ELF-1 (cell line): ENCODE measurements at places on chromosomes 3 and 15.

- DNase-seq, result peak; percentile 56
Observed at GRCh38 chr15:91867581-91868026, 14.1 kb downstream of the SLCO3A1 start.

DNA sequence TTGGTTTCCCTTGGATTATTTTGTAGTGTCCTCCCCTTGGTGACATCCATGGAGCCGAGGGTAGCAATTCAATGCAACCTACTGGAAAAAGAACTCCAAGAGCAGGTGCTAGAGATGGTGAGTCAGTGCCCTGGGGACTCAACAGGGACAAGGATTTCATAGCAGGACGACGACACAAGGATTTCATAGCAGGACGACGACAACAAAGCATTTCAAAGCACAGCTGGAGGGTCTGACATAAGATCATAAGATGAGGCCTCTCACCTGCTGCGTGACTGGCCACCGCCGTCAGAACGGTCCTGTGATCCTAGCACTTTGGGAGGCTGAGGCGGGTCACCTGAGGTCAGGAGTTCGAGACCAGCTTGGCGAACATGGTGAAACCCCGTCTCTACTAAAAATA, 22.5 kb downstream of the NRROS start:
- DNase-seq, result peak; percentile 56

- peak; percentile 54 for DNase-seq
Observed at GRCh38 chr3:196397941-196398340, 34.3 kb downstream of the UBXN7 start.

DNA sequence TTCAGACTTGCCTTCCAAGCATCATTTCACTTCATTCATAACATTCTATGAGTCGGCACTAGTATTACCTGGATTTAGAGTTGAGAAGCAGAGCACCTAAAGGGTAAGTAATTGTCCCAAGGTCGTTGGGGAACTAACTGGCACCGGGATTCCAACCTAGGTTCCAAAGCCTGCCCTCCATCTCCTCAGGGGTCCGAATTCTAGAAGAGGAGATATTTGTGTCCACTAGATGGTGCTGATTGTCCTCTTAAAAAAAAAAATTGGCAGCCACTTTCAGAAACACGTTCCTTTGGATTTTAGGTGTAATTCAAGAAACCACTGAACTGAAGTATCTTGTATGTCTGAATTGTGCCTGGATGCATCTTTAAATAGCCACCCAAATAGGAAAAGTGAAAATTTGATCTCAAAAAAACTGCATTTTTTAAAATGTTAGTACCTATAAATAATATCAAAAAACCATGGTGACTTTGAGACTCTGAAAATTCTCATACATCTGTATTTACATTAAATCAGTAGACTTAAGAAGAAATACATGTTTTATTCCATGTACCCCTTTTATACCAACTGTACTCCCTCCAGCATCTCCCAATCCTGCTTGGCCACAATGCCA, 3.9 kb upstream of the FSIP1 start:
- DNase-seq, result peak; percentile 66

DNA sequence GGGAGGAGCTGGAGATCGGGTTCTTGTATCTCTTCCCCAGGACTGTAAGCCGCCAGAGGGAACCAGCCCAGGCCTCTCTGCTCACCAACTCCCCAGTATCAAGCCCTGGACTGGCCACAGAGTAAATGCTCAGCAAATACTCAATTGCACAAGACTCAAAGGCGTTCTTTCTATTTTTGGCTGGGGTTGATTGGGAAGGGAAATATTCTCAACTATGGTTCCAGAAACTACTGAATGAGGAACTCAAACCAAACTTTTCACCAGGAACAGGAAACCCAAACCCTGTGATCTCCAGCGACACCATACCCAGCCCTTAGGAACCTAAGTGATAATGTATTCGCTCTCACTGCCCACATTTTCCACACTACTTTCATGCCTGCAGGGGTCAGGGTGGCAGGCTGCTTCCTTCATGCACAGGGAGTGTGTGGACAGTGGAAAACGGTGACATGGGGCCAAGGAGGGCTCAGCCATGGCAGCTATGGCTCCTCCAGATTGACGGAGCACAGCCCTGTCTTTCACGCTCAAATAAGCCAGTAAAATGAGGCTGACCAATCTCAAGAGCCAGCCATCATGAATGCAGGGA, 124.7 kb upstream of the RAD18 start:
- DNase-seq, result no peak

DNA sequence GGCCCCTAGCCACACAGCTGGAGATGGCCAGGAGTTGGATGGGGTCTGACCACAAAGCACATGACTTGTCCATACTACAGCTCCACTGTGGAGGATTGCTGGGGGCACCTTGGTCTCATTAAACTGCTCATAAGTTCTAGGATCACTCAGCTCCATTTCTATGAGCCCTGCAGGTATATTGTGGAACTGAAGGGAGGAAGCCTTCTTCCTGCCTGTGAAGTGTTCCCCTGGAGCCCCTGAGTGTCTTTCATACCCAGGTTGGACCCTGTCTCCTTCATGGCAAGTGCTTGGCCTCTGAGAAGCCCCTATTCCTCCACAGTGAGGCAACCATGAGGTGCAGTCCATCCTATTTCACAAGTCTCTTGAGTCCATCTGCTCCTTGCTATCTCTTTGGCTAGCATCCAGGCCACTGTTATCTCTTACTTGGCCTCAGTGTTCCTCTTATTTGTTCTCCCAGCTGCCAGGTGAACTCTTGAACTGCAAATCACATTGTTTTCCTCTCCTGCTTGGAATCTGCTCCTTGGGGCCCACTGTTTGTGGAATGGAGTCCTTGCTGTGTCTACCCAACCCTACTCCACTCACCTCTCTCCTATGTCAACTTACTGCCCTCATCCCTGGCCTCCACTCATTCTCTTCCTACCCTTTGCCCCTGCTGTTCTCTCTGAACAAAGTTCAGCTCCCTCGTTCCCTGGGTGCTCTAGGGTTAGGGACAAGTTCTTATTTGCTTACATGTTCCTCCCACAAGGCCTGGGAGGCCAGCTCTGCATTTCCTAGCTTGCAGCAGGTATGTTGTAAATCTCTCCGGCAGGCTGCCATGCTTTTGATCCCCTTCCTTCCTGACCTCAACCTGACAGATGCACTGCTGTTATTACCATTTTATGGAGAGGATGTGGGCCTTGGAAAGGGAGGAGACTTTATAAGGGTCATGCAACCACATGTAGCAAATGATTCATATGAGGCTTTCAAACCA, 1.2 kb downstream of the ACOX2 start:
- DNase-seq, result no peak

DNA sequence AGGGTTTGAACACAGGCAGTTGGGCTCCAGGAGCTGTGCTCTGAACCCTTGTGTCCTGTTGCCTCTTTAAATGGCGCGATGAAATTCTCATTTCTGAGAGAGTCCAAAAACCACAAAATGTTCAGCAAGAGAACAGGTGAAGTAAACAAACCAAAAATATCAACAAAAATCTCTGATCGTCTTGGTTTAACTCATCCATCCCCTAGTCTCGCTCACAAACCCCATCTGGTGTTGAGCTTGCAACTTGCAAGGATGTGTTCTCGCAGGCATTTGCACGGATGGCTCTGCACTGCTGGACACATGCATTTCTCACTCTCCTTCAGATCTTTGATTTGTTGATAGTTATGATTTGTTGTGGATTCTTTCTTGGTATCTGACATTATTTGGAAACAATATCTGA, 31.1 kb downstream of the FAH start:
- no peak for DNase-seq

- DNase-seq, result no peak
Observed at GRCh38 chr15:52579852-52580251, 11.0 kb upstream of the ARPP19 start.

GRCh38 chr3:195240939-195241338, 30.0 kb downstream of the XXYLT1 start:
- no peak for DNase-seq

GRCh38 chr3:12115849-12116248, 42.9 kb downstream of the TIMP4 start:
- no peak for DNase-seq

- peak; percentile 43 for DNase-seq
Observed at GRCh38 chr3:12990306-12990705, 82.9 kb downstream of the IQSEC1 start.

GRCh38 chr3:140023616-140024530, 88.9 kb downstream of the CLSTN2 start:
- no peak for DNase-seq

DNA sequence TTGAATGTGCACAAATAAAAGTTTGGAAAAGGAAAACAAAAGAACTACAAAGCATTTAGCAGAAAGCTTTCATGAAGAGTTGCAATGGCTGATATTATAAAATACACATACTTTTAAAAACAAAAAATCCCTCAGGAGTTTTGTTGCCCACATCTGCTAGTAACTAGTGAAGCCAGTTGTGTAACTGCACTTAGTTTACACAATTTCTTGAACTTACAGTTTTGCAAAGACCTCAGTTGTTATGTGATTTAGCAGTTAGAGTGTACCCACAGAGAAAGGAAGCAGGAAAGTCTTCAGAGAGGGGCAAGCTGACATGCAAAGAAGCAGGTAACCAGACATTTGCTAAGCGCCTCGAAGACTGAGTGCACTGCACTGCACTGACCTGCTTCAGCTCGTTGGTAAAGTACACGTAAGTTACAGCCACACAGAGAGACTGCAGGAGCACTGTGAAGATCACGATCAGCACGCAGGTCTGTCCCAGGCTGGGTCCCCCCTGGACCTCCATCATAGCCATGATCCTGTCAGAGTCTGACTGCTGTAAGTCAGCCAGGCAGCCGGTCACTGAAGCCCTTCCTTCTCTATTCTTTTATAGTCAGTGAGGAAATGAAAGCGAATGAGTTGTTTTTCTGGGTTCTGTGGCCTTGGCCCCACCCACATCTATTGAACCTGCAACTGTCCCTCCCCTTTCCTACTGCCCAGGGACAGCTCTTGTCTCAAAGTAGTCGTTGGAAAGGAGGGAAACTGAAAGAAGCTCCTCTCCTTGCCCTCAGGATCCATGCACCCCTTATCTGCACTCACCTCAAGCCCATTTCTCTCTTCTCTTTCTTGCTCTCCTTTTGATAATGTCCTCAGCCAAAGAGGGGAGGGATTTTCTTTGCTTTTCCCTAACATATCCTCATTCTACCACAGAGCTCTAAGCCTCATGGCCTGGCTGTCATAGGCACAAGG, at the start of gene TNFSF10:
Gene TNFSF10, minus strand, starts transcription at position 560 of the 948 bp plus-strand sequence. Its CDS starts 46 bp downstream, at position 514.
- peak; percentile 20 for DNase-seq

- DNase-seq, result no peak
Observed at GRCh38 chr3:113285226-113285625, 73.9 kb downstream of the BOC start.

- no peak for DNase-seq
Observed at GRCh38 chr3:28286595-28286994, 45.2 kb downstream of the CMC1 start.

DNA sequence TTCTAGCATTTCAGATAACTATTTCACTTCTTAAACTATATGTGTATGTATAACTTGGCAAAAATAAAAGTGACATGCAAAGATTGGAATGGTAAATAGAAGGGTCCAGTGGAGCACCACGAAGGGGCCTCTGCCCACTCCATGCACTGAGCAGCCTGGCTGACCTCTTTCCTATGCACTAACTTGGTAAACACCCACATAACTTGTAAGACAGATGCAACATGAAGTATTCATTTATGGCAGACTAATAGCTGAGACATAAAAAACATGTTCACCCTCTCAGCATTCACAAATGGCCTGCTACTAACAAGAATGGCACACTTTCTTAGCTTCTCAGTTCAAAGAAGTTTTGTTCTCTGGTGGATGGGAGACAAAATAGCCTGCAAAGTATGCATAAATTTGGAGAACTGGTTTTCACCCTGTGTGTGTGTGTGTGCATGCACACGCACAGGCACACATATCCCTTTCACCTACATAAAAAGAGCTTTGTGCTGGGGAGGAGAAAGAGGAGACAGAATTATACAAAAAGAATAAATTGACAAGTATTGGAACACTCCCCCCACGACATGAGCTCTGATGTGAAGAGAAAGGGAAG, 26.5 kb upstream of the RYK start:
- no peak for DNase-seq

- DNase-seq, result no peak
Observed at GRCh38 chr15:78492872-78493271, 14.5 kb upstream of the HYKK start.

DNA sequence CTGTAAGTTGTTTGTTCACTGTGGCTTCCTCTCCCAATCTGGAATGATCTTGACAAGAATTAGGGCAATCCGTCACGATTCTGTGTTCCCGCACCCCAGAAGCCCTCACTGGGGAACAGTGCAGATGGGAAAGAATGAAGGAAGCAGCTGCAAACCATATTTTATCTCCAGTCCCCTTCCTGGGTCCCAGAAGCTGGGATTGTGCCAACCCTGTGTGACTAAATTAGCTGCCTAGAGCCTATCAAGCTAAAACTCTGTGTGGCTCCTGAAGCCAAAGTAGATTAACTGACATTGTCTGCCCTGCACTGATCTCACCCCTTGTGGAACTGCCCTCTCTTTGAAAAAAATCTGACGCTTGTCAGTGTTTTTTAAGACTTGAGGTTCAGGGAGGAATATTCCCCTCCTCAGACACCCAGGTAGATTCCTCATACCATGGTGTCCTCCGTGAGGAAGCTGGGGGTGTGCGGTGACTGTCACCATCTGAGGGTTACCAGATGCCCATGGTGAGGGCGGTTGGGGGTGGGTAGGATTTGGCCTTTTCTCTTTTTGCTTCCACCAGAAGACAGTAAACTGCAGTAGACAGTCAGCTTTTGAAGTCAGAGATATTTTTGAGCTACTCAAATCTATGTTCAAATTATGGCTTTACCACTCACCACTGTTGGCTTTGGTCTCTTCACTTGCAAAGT, 358.3 kb upstream of the TPM1 start:
- DNase-seq, result no peak

GRCh38 chr3:48945891-48946549, 27.4 kb downstream of the ARIH2 start:
- no peak for DNase-seq

GRCh38 chr15:36571301-36571700, 8.1 kb upstream of the CDIN1 start:
- no peak for DNase-seq

DNA sequence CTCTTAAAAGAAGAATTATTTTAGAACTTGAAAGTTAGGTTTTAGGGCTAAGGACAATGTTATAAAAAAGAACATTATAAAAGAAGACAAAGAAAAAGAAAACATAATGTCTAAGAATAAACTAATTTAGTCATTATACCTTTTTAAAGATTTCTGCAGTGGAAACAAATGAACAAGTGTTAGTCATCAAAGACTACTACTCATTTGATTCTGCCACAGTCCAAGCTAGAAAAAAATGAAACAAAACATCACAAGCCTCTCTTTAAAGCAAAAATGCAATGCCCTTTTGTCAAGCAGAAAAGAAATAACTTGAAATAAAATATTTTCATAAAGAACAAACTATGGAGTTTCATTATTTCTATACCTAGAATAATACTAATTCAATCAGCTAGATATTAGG, 102.0 kb downstream of the TBC1D5 start:
- DNase-seq, result no peak

DNA sequence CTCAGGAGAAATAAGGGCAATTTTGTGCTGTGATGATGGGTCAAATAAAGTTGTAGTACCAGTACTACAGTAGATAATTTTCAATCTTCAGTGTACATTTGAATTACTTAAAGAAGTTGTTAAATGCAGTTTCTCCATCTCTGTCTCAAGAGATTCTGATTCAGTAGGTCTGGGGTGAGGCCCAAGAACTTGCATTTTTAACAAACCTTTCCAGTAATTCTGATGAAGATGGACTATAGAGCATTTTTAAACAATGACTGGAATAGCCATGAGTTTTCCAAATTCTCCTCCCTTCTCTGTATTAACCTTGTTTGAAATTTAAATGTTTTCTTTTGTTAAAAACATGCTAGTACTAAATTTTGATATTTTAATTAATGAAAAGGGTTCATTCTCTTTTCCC, 127.0 kb upstream of the CD96 start:
- DNase-seq, result no peak

GRCh38 chr3:37808656-37809055, 53.0 kb upstream of the CTDSPL start:
- no peak for DNase-seq
